ENCODE measurements at places on chromosomes 2 and 18. TPM values are rescaled to one million over a fixed set of nuclear protein-coding genes. Genes with fewer than 3 reads are reported as not detected.
A peak's percentile ranks its signal among the peaks of the same experiment; 100 is the strongest.

The GRB14 gene
- total RNA-seq, result 4.6 TPM

The MBOAT2 gene
- 36.5 TPM for total RNA-seq

The SNTG2 gene
- 1.4 TPM for total RNA-seq

The FASTKD2 gene
- total RNA-seq, result 18.2 TPM

The RBFA gene
- 14.8 TPM for total RNA-seq

The HDAC4 gene
- total RNA-seq, result 44.9 TPM

The GALNT5 gene
- 33.9 TPM for total RNA-seq

The ITGB6 gene
- 65.2 TPM for total RNA-seq

The MMADHC gene
- 70.4 TPM for total RNA-seq

The RASGRP3 gene
- total RNA-seq, result 13.7 TPM

The ASNSD1 gene
- total RNA-seq, result 29.1 TPM

GRCh38 chr2:195741191-195741590, 84.2 kb downstream of the SLC39A10 start:
- no peak for DNase-seq
- no peaks in the 10 kb centered on the region for H3K4me1 ChIP-seq
- H3K27ac ChIP-seq, result no peak overlapping the region
- no peak overlapping the region for H3K4me3 ChIP-seq
- H3K27me3 ChIP-seq, result no peaks in the 10 kb centered on the region

DNA sequence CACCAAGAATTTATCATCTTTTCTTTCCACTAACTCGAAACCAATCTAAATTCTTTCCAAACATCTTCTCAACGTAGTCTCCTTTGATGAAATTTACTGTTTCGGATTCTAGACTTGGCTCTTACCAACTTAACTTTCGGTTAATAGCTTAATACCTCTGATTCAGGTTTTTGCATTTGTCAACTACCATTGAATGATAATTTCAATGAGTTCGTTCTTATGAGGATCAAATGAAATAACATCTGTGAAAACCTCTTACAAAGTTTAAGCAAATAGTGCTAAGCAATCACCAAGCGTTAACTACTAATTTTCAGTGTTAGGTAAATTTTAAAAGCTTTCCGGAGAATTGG, 593 bp upstream of the NRBP1 start:
- no peaks in the 10 kb centered on the region for H3K36me3 ChIP-seq
- no peak for DNase-seq
- peaks cover 36% of the 10 kb centered on the region for H3K4me1 ChIP-seq

DNA sequence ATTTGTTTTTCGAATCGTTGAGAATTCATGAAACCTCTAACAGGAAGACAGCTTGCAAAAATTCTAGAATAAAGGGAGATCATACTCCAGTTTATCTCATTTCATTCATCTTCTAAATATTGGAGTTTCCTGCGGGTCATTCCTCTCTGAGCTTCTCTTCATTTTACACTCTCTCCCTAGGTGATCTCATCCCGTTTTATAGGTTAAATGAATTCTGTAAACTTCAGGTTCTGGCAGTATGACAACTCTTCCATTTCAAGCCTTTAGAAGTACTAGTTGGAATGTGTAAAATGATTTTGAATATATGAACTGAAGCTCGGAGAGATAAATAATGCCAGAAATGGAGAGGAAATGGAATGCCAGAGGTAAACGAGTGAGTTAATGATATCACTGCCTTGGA, 312.4 kb downstream of the METTL4 start:
- H3K27ac ChIP-seq, result no peak overlapping the region
- no peaks in the 10 kb centered on the region for H3K4me1 ChIP-seq
- no peaks in the 10 kb centered on the region for H3K36me3 ChIP-seq
- H3K27me3 ChIP-seq, result no peaks in the 10 kb centered on the region
- DNase-seq, result no peak
- no peak overlapping the region for H3K4me3 ChIP-seq

- peak overlapping the region; percentile 90 for H3K4me3 ChIP-seq
- DNase-seq, result peak; percentile 64
- peak overlapping the region; percentile 72 for H3K27ac ChIP-seq
- peaks cover 20% of the 10 kb centered on the region for H3K4me1 ChIP-seq
Observed at GRCh38 chr2:85134255-85134895, 1.2 kb downstream of the TCF7L1 start.

GRCh38 chr2:224031358-224031970, 7.6 kb downstream of the SERPINE2 start:
- H3K4me1 ChIP-seq, result no peaks in the 10 kb centered on the region
- H3K4me3 ChIP-seq, result no peak overlapping the region
- no peaks in the 10 kb centered on the region for H3K36me3 ChIP-seq
- peaks cover 24% of the 10 kb centered on the region for H3K27me3 ChIP-seq

DNA sequence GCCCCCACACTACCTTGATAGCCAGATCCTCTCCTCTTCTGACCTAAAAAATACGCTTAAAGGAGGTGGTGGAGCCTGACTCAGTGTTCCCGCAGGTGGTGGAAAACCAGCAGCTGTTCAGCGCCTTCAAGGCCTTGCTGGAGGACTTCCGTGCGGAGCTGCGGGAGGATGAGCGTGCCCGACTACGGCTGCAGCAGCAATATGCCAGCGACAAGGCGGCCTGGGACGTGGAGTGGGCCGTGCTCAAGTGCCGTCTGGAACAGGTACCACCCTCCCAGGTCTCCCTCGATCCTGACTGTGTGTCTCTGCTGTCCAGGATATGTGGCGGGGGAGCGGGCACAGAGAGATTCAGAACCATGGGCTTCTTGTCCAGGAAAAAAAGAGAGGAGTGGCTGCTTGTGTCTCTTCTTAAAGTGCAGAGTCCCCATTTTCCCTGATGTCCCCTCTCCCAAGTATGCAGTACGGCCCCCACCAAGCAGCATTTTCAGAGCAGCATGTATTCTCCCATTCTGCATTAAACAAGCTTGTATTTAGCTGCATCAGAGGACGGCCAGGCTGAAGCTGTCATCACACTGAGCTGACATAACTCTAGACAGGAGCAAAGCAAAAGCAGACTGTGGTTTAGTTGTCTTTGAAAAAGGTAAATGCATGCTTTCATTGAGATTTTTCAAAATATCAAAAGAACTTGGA, 101.6 kb downstream of the MTCL1 start:
- H3K27me3 ChIP-seq, result no peaks in the 10 kb centered on the region
- no peak overlapping the region for H3K27ac ChIP-seq
- H3K4me1 ChIP-seq, result no peaks in the 10 kb centered on the region
- no peaks in the 10 kb centered on the region for H3K36me3 ChIP-seq

DNA sequence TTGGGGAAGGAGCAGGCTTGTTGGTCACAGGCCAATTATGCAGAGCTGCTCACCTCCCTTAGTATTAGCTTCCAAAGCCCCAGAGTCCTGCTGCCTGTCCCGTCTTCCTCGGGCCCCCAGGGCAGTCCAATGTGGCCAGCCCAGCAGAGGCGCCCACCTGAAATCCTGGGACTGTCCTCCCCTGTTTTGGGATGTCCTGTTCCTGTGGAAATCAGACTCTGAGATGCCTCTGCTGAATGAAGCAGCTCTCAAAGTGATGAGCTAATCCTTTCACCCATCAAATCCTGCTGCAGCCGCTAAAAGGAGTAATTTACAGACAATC, 105.3 kb downstream of the CABLES1 start:
- H3K4me3 ChIP-seq, result no peak overlapping the region
- H3K27ac ChIP-seq, result no peak overlapping the region
- H3K36me3 ChIP-seq, result peaks cover 8% of the 10 kb centered on the region
- DNase-seq, result no peak

GRCh38 chr2:42128721-42129486, 40.2 kb upstream of the EML4 start:
- no peaks in the 10 kb centered on the region for H3K27me3 ChIP-seq
- H3K27ac ChIP-seq, result no peak overlapping the region
- H3K4me3 ChIP-seq, result no peak overlapping the region

DNA sequence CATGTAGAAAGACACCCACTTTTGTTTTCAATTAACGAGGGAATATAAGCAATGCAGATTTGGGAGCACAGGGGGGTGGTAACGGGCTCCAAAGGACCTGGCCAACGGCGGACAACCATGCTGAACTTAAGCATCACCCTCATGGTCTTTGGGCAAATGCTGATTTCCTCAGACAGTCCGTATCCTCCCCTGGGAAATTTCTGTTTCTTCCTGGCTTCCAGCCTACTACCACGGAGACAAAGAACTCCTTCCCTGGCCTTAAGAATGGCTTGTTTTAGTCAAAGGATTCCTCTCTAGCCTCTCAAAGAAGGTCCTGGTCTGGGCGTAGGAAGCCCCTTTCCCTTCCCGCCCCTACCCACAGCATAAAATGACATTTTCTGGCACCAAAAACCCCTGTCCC, 34.3 kb downstream of the EN1 start:
- DNase-seq, result no peak
- H3K4me1 ChIP-seq, result peaks cover 4% of the 10 kb centered on the region
- peaks cover 77% of the 10 kb centered on the region for H3K27me3 ChIP-seq

DNA sequence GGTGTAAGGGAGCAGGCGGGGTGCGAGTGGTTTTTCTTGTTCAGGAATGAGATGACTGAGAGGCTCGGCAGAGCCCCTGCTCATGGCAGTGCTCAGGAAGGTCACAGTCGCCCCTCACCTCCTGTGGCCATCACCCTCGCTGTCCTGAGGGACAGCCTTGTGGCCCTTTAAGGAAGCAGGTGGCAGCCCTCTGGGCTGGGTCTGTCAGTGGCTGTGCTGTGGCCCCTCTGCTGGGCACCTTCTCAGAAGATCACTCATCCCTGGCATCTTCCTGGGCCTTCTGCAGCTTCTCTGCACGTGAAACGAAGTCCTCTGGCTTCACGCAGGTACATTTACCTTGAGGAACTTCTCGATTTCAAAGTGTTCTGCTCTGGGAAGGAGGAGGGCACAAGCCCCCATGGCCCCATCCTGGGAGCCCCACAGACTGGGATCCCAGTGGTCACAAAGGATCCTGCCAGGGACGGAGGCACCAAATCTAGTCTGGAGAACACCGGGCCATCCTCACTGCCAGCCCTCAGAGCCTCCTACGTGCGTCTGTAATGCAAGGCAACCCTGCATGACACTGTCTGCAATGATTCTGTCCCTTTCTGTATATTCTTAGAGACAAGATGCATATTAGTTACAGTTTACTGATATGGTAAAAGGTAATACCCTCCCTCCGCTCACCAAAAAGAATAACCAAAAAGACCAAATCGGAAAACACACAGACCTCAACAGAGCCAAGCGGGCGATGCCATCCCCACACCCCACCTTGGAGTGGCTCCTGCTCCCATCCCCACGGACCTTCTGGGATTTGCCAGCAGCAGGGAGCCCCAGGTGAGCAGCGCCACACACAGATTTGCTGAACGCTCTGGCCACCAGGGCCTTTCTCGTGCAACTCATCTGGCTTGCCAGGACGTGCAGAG, 25.9 kb upstream of the FAHD2A start:
- no peaks in the 10 kb centered on the region for H3K4me1 ChIP-seq
- H3K27me3 ChIP-seq, result no peaks in the 10 kb centered on the region
- peak; percentile 28 for DNase-seq
- no peak overlapping the region for H3K4me3 ChIP-seq

DNA sequence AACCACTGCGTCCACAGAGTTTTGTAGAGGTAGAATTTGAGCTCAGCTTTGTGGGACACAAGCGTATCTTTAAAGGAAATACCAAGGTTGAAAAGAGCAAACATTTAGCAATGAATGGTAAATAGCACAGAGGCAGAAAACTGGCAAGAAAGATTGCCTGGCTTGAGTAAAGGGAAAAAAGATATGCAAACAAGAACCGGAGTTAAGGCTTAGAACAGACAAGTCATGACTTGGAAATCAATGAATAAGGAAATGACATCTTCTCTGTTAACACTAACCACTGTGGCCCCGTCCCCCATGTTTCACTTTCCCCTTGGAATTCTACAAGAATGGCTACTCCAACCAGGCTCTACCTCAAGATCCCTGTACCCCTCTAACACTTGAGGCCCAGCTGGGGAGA, 3.8 kb downstream of the STAM2 start:
- H3K4me3 ChIP-seq, result no peak overlapping the region
- peak overlapping the region; percentile 39 for H3K27ac ChIP-seq
- no peaks in the 10 kb centered on the region for H3K27me3 ChIP-seq
- DNase-seq, result no peak

GRCh38 chr2:208407667-208408066, 1.1 kb downstream of the PTH2R start:
- peaks cover 31% of the 10 kb centered on the region for H3K27me3 ChIP-seq
- no peaks in the 10 kb centered on the region for H3K36me3 ChIP-seq
- H3K27ac ChIP-seq, result no peak overlapping the region

DNA sequence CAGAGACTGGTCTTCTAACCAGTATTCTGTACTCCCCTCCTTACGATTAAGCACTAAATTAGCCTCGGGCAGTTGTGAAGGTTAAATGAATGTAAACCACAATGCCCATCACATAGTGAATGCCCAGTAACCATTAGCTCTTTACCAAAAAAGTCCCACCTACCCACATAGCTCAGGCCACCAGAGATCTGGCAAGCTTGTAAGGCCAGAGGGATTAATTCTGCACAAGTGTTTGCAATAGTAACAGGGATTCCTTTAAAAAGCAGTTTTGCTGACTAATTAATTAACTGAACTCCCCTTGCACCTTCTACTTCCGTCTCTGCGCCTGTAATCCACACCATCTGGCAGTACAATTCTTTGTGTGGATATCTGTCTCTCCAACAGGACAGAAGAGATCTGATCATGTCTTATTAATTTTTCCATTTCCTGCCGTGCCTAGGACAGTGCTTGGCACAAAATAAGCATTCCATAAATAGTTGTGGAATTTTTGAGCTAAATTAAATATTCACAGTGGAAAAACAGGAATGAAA, 36.2 kb upstream of the IGFBP2 start:
- peaks cover 17% of the 10 kb centered on the region for H3K4me1 ChIP-seq
- no peak for DNase-seq
- no peak overlapping the region for H3K27ac ChIP-seq
- H3K4me3 ChIP-seq, result no peak overlapping the region

DNA sequence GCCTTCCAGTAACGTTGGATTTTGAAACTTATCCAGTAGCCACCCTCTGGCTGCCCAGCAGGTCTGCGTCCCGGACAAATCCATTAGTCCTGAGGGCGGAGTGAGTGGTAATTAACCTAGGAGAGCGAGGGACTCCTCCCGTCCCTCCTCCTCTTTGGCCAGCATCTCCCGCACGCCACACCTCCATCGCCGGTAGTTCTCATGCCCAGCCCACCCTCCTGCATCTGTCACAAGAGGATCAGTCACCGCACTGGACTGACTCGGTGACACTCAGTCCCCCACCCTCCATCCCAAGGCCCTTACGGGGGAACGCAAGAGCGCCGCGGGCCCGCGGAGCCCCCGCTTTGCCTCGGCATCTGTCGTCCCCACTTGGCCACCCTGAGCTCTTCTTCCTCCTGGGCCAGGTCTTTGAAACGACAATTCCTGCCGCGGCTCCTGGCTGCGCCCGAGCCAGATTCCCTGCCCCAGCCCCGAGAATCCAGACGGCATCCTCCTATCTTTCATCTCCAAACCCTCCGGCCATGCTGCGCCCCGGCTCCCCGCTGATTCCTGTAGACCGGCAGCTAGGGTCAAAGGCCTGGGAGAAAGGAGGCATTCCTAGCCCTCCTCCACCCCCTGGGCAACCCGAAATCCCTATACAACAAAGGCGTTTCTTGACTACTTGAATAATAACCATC, 77.5 kb downstream of the EIF2AK3 start:
- H3K27me3 ChIP-seq, result peaks cover 8% of the 10 kb centered on the region
- H3K36me3 ChIP-seq, result no peaks in the 10 kb centered on the region
- no peak overlapping the region for H3K27ac ChIP-seq

- H3K36me3 ChIP-seq, result peaks cover 91% of the 10 kb centered on the region
- no peak for DNase-seq
- no peaks in the 10 kb centered on the region for H3K4me1 ChIP-seq
Observed at GRCh38 chr18:63402246-63403162, 19.8 kb downstream of the VPS4B start.
